Left lung (tissue), 14 donors: ENCODE measurements at places on chromosomes 5 and 9. TPM values are rescaled to one million over a fixed set of nuclear protein-coding genes. Genes with fewer than 3 reads are reported as not detected.

GRCh38 chr9:131720330-131720729, 19.5 kb downstream of the RAPGEF1 start:
- DNase-seq: no peak

GRCh38 chr5:17022296-17022695, 86.2 kb upstream of the MYO10 start:
- no peak for DNase-seq

Gene CDKN2B-AS1
- polyA plus RNA-seq: 0.18 TPM

- peak; percentile 84 for DNase-seq
Measured at GRCh38 chr9:136409557-136410455, 608 bp downstream of the ENTR1 start.

Gene PCDHA9
- polyA plus RNA-seq: 0.06 TPM

Gene DAP
- 117 TPM for polyA plus RNA-seq

Gene FGF18
- 7.2 TPM for polyA plus RNA-seq

- DNase-seq: no peak
Measured at GRCh38 chr9:115264313-115264712, 146.4 kb upstream of the TNC start.

Gene UBAP1
- 51.8 TPM for polyA plus RNA-seq

Gene SPINK1
- polyA plus RNA-seq: 0.61 TPM

GRCh38 chr9:103169798-103170197, 174.7 kb downstream of the CYLC2 start:
- no peak for DNase-seq

Gene DNAJB5
- polyA plus RNA-seq: 8.1 TPM

GRCh38 chr5:2047341-2047927, 164.7 kb upstream of the IRX4 start:
- no peak for DNase-seq

DNA sequence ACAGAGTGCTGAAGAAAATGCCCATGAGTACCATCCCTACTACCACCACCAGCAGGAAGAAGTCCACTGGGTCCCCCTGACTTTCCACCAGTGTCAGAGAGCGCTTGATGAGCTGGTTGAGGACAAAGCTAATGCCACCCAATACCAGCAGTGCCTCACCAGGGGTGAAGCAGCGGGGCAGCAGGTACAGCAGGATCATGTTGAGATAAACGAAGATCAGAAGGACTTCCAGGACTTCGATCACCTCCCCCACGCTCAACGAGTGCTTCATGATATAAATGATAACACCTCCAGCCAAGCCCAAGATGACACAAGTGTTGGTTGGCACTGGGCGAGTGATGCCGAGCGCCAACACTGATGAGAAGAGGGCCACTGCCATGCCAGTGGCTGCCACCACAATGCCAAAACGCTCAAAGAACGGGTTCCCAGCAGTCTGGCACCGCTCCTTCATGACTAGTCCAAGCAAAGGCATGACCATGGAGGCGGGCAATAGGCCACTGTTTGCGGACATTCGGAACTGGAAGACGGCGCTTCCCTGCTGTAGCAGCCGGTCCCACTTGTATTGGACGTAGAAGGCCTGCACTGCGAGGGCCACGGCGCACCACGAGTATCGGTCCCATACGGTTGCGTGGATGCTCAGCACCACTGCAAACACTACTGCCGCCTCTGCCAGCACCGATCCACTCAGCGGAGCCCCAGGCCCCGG, 679 bp downstream of the DOLK start:
- DNase-seq: no peak

GRCh38 chr5:10724781-10725507, 36.1 kb downstream of the DAP start:
- no peak for DNase-seq

GRCh38 chr5:45695804-45696156, 400 bp downstream of the HCN1 start:
- DNase-seq: no peak

GRCh38 chr5:82019342-82020138, 47.7 kb downstream of the ATG10 start:
- no peak for DNase-seq
